ENCODE measurements at places on chromosomes 5 and 9. TPM values are rescaled to one million over a fixed set of nuclear protein-coding genes. Genes with fewer than 3 reads are reported as not detected.
A peak's percentile ranks its signal among the peaks of the same experiment; 100 is the strongest.

EIF4E1B gene
- not detected for total RNA-seq

SLC1A1 gene
- total RNA-seq, result 0.10 TPM

IFT74 gene
- total RNA-seq, result 16.8 TPM

DNA sequence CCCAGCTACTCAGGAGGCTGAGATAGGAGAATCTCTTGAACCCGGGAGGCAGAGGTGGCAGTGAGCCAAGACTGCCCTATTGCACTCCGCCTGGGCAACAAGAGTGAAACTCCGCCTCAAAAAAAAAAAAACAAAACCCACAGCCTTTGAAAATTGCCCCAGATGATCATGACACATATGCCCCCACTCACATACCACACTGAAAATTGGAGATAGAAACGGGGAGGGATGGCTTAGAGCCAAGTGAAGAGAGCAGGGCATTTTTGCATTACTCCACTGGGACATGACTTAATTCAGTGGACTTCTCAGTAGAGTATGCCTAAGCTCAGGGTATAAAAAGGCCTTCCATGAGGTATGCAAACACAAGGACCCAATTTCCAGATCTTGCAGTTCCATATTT lies 309.3 kb downstream of the BNC2 start:
- DNase-seq, result no peak

GRCh38 chr5:141260458-141261237 lies 15.5 kb downstream of the PCDHB15 start:
- DNase-seq, result no peak

GRCh38 chr5:85814596-85814995 lies 803.1 kb upstream of the COX7C start:
- no peak for DNase-seq

DNA sequence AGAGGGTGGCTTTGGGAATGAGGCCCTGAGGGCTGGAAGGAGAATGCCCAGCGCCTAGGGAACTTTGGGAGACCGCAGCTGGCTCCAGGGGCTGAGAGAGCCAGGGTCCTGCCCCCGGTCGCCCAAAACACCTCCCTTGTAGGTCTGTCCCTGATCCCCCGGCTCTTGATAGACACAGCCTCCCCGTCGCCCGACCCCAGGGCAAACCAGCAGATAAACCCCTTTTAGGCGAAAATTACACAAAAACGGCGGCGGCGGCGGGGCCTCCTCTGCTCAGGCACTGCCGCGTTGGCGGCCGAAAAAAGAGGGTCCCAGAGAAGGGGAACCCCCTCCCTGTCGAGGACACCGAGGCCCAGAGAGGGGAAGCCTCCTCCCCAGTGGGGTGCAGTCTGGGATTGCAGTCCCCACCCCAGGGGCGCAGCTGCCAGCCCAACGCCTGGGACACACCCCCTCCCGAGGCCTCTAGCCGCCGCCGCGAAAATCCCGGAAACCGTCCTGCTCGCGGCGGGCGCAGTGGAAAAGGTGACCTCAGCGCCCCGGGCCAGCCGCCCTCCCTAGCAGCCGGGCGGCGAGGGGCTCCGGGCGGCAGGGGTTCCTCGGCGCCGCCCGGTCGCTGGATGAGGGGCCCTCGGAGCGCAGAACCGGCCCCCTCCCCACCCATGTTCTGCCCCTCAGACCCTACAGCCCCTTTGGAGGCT lies 3.1 kb upstream of the BARX1 start:
- DNase-seq, result no peak

MSX2 gene
- 11.7 TPM for total RNA-seq

- no peak for DNase-seq
These were observed 46.8 kb downstream of the NIPSNAP3B start for GRCh38 chr9:104810421-104811339.

GABBR2 gene
- 7.3 TPM for total RNA-seq

- DNase-seq, result no peak
These were observed 28.5 kb downstream of the ESM1 start for GRCh38 chr5:54956922-54957321.

- no peak for DNase-seq
These were observed at the start of gene NNT for GRCh38 chr5:43602461-43603343. Gene NNT, plus strand, starts transcription at chr5:43603180. Its CDS starts 6,016 bp downstream, at chr5:43609196.

DNA sequence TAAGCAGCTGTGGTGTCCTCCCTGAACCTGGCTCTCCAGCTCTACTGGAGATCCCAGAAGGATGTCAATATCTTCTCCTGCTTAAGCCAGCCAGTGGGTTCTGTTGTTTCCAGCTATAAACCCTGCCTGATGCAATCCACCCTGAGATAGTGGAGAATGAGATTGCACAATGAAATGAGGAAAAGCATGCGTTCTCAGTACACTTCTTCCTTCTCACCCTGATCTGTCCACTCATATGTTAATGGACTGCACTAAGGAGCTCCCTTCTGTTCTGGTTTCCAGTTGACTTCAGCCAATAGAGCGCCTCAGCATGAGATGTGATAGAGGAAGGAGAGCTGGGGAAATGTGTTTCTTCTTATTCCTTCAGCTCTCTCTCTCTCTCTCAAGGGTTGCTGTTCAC lies 40.0 kb upstream of the CDH6 start:
- no peak for DNase-seq

- no peak for DNase-seq
These were observed 4.6 kb downstream of the SIT1 start for GRCh38 chr9:35646153-35646532.

GRCh38 chr5:122415030-122415800 lies 103.2 kb downstream of the SNCAIP start:
- peak; percentile 52 for DNase-seq

- DNase-seq, result peak; percentile 64
These were observed 121.2 kb downstream of the CEMIP2 start for GRCh38 chr9:71647094-71647591.

- DNase-seq, result no peak
These were observed 149.9 kb downstream of the ARSB start for GRCh38 chr5:78835176-78835575.

GRCh38 chr5:138711087-138711486 lies 42.1 kb upstream of the CTNNA1 start:
- DNase-seq, result no peak

GABRA1 gene
- total RNA-seq, result not detected

DNA sequence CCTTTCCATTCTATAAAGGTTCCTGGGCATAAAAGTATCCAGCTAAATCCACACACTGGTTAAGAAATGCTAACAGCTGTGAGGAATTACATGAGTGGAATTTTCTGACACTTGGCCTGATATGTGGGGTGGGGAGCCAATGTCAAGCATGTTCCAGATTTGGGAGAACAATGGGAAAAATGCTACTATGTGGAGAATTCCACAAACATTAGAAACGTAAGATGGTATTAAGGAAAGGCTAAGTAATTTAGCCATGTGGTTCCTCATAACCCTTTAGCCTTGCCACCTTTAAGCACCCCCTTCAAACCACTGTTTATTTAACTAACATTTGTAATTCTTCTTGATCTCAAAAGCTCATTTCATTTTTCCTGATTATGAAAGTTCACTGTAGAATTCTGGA lies 149.2 kb downstream of the GNA14 start:
- no peak for DNase-seq

SLCO4C1 gene
- total RNA-seq, result 0.03 TPM

DNA sequence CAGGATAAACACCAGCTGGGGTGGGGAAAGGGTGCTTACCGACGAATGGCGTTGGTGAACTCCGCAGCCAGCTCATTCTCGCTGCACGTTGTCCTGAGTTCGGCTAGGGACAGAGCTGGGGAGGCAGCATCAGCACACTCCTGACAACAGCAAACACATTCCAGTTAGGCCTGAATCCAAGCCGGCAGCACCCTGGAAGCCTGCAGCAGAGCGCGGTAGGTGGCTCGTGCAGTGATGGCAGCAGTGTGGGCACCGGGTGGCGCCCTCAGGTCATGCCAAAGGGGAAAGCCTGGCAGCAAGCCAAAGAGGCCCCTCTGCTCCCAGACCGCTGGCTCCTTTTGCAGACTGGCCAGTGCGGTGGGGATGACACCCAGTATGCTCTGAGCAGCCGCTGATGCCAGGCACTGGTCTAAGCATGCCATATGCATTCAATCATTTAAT lies 66.9 kb downstream of the DCP2 start:
- DNase-seq, result peak; percentile 12

DNA sequence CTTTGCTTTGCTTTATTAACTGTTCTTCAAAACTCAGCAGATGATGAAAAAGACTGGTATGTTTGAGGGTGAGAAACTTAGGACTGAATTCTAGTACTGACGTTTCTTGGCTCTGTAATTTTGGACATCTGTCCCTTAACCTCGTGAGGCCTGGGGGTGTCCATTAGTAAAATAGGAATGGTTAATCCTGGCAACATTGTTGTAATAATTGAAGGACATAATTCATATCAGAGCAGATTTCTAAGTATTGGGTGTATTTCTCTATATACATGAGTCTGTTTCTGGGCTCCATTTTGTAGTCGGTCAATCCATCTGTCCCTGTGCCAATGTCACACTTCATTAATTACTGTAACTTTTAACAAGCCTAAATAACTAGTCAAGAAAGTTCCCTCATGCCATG lies 206.7 kb downstream of the MAST4 start:
- DNase-seq, result no peak

HSPB3 gene
- total RNA-seq, result not detected

DNA sequence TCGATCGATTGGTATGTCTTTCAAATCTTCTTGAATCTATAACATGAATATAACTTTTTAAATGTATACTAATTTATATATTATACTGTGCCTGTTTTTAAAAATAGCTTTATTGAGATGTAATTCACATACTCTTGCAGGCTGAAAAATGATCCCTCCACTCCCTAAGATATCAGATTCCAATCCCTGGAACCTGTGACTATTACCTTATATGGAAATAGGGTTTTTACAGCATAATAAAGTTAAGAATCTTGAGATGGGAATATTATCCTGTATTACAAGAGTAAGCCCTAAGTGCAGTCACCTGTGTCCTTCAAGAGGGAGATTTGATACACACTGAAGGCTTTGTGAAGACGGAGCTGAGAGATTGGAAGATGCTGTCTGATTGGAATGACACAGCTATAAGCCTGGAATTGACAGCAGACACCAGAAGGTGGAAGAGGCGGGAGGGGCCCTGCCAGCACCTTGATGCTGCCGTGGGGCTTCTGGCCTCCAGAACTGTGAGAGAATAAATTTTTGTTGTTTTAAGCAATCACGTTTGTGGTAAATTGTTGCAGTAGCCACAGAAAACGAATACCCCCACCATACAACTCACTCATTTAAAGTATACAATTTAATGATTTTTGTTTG lies 161.3 kb downstream of the RMI1 start:
- no peak for DNase-seq

SLC34A3 gene
- total RNA-seq, result not detected

GRCh38 chr9:124274226-124274625 lies 16.5 kb downstream of the NEK6 start:
- no peak for DNase-seq

GRCh38 chr5:94407023-94407422 lies 211.4 kb downstream of the KIAA0825 start:
- DNase-seq, result peak; percentile 13

DNA sequence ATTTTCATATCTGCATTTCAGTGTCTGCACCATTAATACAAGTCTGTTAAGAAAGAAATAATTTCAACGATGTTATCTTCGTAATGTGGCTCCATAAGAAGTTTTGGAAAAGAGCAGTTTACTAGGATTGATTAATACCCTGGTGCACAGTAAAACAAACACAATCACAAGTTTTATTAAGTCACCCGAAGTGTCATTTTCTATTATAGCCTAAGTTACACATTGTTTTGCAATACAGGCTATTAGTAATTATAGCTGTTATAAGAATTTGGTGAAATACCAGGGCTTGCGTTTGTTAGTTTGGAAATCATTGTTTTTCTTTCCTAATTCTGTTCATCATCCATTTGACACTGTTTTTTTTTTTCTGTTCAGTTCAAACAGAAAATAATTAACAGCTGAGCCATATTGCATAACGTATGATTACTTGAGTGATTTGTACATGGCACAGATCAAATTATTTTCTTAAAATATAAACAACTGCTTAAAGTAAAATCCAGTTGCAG lies 30.6 kb downstream of the LVRN start:
- DNase-seq, result no peak

TEK gene
- total RNA-seq, result not detected

KIF4B gene
- not detected for total RNA-seq

DNA sequence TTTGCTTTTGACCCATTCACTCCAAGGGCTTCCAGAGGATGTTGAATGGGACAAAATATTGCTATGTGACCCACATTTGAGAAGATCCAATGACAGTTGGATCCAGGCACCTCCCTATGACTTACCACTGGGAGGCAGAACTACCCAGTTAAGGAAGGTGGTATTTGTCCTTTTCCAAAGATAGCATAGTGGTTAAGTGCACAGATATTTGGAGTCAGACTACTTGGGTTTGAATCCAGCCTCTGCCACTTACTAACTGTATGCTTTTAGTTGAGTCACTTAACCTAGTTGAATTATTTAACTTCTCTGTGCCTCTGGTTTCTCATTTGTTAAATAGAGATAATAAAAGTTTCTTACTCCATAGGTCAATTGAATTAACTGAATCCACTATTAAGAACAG lies 74.5 kb upstream of the PALM2AKAP2 start:
- DNase-seq, result peak; percentile 34

DNA sequence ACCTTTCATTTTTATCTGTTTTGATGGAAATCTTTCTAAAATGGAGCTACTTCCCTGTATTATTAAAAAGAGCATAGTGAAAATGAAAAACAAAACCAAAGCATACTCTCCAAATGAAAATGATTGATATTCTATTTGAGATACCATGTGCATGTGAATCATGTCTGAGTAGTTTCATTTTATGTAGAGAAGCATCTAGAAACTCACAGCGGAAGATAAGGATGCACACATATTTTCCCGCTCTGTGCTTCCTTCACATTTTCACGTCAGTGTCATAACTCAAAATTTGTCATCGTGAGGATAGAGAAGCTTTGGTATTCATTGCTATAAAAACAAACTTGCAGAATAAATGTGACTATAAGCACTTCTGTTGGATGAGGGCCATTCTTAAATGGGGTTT lies 34.0 kb upstream of the CLINT1 start:
- no peak for DNase-seq

- no peak for DNase-seq
These were observed 1.3 kb downstream of the ARSB start for GRCh38 chr5:78983601-78984438.

DNA sequence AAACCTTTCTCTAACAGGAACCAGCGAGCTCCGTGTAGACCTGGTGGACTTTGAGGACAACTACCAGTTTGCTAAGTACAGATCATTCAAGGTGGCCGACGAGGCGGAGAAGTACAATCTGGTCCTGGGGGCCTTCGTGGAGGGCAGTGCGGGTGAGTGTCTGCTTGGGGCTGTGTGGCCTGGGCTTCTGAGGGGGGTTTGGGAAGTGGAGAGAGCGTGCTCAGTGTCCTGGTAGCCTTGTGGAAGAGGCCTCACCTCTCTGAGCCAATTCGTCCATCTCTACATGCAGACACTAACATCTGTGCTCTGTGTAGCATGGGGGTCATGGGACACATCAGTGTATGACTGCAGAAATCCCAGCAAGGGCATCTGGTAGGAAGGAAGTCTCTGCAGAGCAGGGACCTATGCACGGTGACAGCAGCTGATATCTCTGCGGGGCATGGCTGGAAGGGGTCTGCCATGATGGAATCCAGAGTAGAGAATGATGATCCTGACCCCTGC lies 5.9 kb downstream of the FCN2 start:
- no peak for DNase-seq

DNA sequence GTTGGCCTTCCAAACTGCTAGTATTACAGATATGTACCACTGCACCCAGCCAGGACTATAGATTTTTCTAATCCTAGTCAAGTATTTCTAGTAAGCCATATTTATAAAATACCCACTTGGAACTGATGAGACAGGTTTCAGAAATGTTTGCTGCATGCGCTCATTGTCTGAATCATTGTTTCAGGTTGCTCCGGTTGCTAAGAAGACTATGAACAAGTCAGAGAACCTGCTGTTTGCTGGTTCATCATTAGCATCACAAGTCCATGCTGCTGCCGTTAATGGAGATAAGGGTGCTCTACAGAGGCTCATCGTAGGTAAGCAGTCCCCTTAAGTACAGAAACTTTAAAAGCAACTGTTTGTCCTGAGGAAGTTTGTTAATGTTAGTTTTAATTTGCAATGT lies 5.3 kb downstream of the INVS start:
- no peak for DNase-seq

Data from NCI-H460 (cell line).